ENCODE measurements at places on chromosomes 12 and 14. TPM values are rescaled to one million over a fixed set of nuclear protein-coding genes. Genes with fewer than 3 reads are reported as not detected.

DNA sequence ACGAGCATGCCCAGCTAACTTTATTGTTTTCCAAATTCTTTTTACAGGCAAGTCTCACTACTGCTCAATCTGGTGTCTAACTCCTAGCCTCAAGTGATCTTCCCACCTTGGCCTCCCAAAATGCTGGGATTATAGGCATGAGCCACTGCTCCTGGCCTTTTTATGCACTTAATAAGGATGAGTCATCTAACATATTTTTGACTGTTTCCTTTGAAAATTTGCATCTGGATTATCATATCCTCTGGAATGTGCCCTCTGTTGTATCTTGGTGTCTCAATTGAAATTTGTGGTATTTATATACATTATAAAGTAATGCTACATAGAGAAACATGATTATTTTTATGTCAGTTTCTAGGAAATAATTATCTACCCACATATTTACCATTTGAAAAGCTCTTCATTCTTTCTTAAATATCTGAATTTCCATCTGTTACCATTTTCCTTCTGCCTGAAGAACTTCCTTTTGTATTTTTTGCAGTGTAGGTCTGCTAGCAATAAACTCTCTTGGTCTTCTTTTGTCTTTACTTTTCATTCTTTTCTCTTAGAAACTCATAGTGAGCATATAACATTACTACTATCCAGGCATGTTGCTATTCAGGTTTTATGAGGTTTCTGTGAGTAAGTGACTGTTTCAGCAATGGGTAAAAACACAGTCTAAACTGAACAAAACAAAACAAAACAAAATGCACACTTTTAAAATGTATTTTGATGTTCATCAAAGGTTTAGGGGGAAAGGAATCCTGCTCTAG is 52.8 kb upstream of the CNOT2 start:
- peaks cover 17% of the 10 kb centered on the region for H3K4me1 ChIP-seq
- no peaks in the 10 kb centered on the region for H3K27me3 ChIP-seq
- no peaks in the 10 kb centered on the region for H3K36me3 ChIP-seq
- H3K27ac ChIP-seq: no peak overlapping the region
- H3K4me3 ChIP-seq: no peak overlapping the region

DNA sequence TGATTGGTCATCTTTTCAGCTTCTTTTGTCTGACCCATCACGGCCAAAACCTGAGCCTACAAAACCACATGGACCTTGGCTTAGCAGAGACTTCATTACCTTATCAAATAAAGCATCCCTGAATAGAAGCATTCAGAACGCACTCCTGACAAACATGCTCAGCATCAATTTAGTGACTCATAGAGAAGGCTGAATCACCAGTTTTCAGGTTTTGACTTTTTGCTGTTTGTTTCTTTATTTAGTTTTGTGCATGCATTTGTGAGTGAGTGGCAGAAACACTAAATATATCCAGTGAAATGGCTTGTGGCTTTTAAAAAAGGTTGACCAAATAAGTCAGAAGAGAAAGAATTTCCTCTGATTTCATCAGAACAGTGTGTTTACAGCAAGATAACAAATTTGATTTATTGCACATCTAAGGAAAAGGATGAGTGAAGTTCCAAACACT is 19.0 kb upstream of the OVCH1 start:
- no peaks in the 10 kb centered on the region for H3K4me1 ChIP-seq
- H3K27ac ChIP-seq: no peak overlapping the region
- DNase-seq: no peak
- no peaks in the 10 kb centered on the region for H3K27me3 ChIP-seq

DNA sequence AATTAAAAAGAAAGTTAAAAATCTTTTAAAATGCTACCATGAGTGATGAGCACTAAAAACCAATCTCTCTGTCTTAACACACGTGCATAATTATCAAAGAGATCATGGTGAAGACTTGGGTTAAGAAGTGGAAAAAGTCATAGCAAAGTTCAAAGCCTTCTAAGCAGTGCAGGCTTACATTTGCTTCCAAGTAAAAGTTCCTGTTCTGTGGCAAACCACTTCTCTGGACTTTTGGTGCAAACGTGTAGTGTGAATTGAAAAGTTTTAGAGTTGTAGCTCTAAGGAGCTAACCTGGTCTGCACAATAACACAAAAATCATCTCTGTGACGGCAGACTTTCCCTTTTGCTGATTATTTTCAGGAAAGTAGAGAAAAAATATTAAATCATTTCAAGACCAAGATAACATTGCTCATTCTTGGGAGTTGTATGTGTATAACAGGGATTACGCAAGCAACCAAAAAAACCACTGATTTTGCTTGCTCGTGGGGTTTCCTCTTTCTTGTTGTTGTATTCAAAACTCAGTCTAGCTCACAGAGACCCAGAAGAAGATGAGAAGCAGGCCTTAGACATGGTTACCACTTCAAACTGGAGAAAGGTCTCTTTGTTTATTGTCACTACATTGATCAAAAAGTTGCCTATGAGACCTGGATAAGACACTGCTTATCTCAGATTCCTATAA is 2.3 kb upstream of the GLIPR1 start:
- peaks cover 2% of the 10 kb centered on the region for H3K4me1 ChIP-seq
- no peaks in the 10 kb centered on the region for H3K36me3 ChIP-seq
- no peak overlapping the region for H3K27ac ChIP-seq
- no peaks in the 10 kb centered on the region for H3K27me3 ChIP-seq
- no peak overlapping the region for H3K4me3 ChIP-seq

Gene MYF6
- total RNA-seq: not detected

Gene RBM19
- 27.4 TPM for total RNA-seq
